ENCODE measurements at places on chromosomes 3 and 15.

DNA sequence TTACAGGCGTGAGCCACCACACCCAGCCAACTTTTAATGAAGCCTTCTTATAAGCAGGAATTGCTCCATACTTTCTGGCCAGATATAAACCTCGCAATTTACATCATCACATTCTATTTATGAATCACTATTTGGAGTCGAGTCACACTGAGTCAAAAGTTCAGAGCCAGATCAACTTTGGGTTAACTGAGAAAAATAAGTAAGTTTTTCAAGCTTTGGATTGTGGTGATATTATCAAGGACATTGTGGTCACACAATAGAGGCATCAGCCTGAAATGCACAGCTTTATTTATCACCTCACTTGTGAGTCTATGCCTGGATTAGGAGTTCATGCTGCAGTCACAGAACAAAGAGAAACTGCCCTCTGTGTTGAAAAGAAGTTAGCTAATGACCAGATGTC, 1163.5 kb downstream of the ROBO1 start:
- DNase-seq = no peak

DNA sequence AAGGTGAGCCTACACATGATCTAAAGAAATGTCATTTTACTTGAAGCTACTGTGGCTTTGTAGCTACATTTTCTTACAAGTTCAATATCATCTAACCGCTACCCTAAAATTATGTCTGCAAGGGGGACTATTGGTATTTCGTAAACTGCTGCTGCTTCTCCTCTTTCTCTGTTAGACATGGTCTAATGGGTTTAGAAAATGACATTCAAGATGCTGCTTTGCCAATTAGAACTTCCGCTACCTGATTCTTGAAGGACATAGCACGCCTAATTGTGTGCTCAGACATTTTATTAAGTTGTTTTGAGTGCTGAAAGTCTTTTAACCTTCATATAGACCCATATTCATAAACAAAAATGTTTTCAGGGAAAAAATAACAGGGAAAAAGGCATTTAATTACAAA, 283.7 kb upstream of the ICE2 start:
- DNase-seq = no peak

- DNase-seq = no peak
Observed at GRCh38 chr15:58288592-58288991, 143.2 kb upstream of the LIPC start.

GRCh38 chr3:25424614-25425013, 3.4 kb upstream of the RARB start:
- DNase-seq = no peak

DNA sequence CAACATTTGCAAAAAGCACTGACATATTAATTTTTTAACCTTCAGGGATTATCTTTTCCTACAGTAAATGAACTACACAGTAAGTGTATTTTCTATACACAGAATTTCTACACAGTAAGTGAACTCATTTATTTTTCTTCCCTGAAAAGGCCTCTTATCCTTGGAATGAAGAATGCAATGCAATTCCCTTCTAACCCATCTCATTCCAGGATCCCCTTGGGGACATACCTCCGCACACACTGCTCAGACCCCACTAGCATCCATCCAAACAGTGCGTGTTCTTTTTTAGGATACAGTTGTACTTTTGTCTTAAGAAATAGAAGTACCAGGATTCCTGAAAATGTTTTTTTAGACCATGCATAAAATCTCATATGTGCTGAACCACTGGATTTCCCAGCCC, 152.8 kb downstream of the UACA start:
- DNase-seq = no peak

GRCh38 chr3:71942432-71943187, 157.7 kb upstream of the PROK2 start:
- DNase-seq = no peak

DNA sequence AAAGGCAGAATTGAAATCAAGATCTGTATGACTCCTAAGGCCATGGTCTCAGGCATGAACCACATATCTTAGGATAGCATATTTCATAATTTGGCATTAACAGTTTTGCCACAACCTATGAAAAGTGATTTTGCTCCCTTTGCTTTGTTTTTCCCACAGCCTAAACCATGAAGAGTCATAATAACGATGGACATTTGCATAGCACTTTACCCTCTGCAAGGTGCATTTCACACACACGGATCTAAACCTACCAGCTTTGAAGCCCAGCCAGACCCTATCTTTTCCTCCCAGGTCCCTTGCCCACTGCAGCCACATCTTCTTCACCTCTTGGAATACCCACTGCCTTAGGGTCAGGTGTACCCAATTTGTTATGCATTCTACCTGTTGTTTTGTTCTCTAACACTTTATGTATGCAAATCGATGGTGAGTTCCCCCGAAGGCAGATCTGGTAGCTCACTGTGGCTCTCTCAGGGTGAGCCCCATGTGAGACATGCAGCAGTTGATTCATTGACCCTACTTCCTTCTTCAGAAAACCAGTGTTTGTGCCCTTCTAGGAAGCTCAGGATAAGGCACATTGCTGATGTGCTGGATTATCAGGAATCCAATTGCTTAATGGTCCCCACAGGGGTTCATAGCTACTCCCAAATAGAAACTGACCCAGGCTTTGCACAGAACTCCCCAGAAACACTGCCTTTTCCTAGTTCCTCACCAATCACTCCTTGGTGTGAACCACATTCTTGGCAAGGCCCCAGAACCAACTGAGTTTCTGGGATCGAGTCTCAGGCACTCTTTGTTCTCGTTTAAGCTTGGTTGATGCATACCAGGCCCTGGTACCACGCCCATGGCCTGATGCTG, 8.7 kb downstream of the ARHGAP31 start:
- no peak for DNase-seq

GRCh38 chr15:48459571-48460442, 128.6 kb downstream of the DUT start:
- DNase-seq = no peak

GRCh38 chr15:99682455-99682854, 50.8 kb downstream of the LYSMD4 start:
- no peak for DNase-seq

GRCh38 chr3:192843119-192843518, 74.5 kb downstream of the MB21D2 start:
- DNase-seq = no peak

DNA sequence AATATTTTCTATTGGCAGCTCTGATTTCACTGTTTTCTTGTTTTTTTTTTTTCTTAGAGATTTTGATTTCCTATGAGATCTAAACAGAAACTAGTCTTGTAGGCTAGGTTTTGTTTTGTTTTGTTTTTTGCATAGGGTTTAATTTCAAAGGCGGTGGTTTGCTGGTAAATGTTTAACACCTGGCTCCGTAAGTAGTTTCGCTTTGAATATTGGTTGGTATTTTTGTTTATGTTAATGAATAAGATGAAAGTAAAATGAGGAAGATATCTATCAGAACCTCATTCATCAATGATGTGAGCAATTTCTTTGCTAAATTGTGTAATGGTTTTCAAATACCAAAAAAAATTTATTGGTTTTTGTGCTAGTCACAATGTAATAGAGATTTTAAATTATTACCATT, 39.7 kb upstream of the TM4SF1 start:
- no peak for DNase-seq

- DNase-seq = no peak
Observed at GRCh38 chr3:196207833-196208607, 3.2 kb downstream of the ZDHHC19 start.

DNA sequence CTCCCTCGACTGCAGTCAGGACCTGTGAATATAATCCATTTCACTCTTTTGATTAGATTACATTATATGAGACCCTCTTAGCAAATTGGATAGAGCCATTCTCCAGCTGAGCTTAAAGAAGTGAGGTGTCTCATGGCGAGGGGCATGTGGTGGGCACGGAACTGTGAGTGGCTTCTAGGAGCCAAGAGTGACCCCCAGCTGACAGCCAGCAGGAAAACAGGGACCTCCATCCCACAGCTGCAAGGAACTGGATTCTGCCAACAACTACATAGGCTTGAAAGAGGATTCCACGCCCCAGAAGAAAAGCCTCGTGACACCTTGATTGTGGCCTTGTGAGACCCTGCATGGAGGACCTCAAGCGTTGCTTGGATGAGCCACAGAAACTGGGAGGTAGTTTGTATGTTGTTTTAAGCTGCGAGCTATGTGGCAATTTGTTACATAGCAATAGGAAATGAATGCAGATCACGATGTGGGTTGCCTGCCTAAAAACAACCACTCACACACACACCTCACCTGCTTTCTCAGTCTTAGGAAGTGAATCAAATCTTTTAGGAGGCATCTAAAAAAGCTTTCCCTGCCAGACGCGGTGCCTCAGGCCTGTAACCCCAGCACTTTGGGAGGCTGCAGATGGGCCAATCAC, 84.2 kb upstream of the BHLHE40 start:
- DNase-seq = no peak

GRCh38 chr3:61578667-61579367, 17.4 kb downstream of the PTPRG start:
- no peak for DNase-seq

GRCh38 chr15:92028389-92028724, 174.8 kb downstream of the SLCO3A1 start:
- no peak for DNase-seq

GRCh38 chr3:142588703-142589102, 7.5 kb upstream of the PLS1 start:
- DNase-seq = no peak

GRCh38 chr3:117820658-117821299, 1111.2 kb downstream of the TUSC7 start:
- DNase-seq = no peak

DNA sequence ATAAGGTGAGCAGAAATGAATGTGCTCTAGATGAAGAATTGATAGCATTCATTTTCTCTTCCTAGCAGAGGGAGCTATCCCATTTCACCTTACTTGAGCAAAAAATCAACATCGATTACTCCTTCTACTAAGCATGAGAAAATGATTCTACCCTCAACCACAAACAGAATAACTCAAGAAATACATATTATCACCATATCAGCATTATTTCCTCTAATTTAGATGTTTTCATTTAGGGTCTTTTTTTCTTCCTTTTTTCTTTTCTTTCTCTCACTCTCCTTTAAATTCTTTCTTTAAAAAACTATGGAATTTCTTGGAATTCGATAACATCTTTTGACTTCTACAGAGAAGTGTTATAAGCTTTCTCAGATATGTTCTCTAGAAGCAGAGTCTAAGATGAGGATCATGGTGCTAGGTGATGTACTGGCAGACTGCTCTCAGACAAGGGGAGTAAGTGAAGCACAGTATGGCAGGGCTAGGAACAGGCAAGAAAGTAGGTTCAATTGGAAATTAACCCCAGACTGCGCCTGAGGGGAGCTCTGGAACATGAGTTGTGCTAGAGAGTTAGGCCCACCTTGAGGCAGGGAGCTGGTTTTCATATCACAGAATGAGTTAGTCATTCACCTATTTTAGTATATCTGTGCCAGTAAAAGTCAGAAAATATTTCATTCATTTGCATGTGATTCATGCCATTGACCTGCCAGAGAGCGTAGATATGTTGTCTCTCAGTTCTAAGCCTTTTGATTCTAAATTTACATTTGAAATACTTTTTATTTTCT, 279.2 kb upstream of the KCNH8 start:
- DNase-seq = no peak

DNA sequence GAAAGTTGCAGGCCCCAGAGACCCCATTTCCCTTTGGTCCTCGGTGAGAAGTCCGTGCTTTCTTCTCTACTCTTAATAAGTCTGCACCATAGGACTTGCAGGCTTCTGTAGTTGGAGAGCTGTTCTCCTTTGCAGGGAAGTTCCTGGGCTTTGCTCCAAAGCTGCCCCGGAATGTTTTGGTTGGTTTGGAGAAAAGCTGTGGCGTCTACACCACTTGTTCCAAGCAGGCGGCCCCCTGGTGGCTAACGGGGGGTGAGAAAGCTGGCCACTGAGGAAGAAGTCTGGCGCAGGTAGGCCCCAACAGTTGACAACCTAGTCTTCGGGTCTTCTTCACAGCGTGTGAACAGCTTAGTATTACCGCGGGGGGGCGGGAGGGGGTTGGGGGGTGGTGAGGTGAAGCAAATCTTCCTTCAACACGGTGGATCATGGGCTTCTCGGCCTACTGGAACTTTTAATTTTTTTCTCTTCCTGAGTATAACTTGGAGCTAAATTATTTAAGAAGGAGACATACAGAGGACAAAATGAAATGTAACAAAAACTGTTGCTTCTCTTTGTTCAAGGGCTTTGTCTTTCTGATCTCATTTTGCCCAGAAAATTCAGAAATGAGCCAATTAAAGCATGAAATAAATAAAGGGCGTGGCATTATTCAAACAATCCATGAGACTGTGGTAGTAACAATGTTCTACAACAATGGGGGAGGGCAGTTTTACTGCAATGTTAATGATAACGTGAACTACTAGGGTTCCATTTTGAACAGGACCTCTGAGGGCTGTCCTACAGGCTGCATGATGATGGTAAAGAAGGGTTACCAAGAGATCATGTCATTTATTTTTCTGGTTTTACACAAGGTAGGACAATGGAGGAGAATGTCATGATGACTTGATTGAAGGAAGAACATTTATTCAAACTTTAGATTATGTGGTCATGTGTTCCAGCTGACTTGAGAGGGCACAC, 2.2 kb upstream of the THRB start:
- peak; percentile 53 for DNase-seq

DNA sequence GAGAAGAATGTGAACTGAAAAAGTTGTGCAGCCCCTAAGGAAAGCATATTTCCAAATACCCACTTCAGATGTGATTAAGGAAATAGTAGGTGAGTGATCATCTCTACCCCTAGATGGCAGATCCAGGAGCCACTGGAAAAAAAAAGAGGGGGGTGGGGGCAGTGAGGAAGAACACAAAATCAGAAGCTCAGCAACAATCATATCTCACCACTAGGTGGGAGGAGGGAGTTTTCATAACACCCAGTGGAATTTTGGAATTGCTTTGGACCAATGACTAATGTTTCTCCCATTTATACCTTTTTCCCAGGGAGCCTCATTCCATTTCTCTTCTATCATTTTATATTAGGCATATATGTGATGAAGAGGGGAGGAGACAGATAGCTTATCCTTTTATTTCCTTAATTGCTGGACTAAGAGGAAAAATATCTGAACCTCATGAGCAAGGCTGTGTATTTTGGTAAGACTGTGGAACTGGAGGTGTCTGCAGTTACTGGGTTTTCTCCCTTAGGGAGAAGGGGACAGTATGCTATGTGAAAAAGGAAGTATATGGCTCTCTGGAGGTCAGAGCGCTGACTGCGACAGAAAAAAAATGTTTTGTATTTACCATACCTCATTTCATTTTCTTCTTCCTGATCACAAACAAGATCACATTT, 363.4 kb downstream of the GAP43 start:
- DNase-seq = no peak

DNA sequence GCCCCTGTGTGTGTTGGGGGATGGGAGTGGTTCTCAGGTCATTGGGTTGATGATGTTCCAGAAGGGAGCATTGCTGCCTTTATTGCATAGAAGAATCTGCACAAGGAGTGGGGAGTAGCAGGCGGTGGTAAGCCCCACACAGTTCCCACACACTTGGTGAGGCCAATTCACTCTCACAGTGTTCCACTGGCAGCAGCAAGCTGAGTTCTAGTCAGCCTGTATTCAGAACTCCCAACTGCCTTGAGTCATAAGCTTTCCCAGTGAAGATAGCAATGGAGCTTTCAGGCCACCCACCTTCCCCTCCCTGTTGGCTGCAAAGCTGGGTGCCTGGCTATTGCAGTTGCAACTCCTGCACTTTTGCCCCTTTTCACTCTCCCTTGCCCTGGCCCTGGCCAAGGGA, 181.1 kb upstream of the RBMS3 start:
- DNase-seq = peak; percentile 10

GRCh38 chr3:132788301-132788671, 66.1 kb upstream of the NPHP3 start:
- DNase-seq = peak; percentile 10
